ENCODE measurements at places on chromosomes 5 and 9.

DNA sequence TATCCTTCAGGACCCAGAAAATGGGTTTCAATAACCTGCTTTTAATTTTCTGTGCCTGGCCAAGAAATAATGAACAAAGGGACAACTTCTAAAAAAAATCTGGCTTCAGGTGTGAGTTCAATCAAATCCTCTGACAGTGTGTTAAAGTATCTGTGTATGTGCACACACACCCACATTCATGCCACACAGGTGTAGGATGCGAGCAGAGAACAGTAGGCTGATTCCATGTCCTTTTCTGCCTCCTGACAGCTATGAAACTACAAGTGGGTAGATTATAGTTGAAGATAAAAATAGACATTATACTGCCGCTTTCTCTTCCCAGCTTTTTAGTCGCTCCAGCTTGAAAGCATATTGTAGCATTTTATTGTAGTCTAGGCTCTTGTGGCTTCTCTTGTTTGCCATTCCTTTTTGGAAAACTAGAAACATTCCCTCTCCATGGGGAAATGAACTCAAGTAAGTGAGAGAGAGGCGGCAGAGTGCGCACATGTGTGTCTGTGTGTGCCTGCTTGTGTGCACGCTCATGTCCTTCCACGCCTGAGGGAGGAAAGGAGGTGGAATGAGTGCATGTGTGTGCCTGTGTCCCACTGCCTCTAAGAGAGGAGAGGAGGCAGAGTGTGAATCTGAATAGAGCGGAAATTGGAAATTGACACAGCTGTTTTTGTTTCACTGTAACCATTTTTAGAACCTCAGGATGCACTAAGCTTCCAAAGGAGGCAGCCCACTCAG, 273.0 kb downstream of the ELAVL2 start:
- no peak for DNase-seq

DNA sequence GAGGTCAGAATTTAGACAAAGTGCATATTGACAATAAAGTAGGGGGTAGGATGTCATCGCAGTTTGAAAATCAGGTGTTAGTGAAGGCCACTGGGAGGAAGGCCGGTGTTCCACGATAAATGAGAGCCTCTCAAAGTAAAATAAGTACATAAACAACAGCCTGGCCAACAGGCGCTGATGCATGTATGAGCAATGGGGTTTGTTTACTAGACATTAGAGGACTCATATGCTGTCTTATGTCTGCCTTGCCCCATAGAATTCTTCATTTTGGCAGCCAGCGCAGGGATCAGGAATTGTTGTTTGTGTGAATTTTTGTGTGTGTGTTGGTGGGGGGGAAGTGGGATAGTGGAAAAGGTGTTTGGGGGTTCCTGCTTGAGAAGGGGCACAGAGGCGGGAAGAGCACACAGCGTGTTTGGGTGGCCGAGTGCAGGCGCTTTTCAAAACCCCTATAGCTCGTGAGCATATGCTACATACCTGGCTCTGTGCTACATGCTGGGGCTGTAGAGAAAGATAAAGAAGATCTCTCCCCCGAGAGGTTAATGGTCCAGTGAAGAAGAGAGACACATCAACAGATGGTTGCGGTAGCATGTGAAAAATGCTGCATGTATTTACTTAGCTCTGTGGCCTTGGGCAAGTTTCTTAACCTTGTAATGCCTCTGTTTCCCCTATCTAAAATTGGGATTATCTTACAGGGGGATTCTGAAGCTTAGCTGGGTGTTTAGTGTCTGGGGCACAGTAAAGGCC, 11.5 kb downstream of the SNX30 start:
- no peak for DNase-seq

GRCh38 chr5:73370640-73371583, 77.7 kb downstream of the FOXD1 start:
- no peak for DNase-seq

DNA sequence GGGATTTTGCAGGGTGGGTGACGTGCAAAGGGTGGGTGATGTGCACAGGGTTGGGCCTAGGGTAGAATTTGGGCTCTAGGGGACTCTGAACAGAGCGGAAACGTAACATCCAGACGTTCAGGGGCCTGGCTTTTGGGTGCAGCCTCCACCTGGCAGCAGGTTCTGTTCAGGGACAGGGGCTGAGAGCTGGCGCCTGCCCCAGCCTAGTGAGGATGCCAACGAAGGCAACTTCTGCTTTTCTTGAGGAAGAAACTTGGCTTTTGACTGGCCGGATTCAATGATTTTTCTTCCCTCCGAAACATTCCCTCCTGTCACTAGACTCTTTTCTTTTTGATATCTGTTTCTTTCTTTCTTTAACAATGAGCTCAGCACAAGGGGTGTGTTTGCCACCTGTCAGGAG, 38.6 kb upstream of the SLC6A19 start:
- no peak for DNase-seq

GRCh38 chr5:34576891-34577666, 79.0 kb upstream of the RAI14 start:
- no peak for DNase-seq

DNA sequence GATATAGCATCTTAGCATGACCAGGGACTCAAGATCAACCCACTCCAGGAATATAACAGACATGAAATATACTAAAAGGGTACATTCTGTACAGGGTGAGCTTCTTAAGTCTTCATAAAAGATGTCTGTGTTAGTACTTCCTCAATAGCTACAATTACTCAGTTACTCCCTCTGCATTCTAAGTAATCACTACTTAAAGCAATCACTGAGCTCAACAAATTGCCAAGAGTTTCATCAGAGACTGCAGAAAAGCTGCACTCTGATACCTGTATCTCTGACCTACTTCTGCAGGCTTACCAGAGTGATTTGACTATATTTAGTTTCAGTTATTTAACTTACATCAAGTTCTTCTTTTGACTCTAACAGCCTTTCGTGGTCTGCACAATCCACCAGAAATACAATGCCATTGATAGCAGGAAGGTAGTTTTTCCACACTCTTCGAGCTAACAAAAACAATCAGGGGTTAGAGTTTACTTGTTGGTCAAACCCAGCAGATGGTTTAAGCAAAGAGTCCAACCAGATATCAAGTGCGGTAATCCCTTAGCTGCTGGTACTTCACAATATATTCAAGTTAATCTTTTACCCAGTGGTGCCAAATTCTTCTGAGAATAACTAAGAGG, 23.3 kb downstream of the SAR1B start:
- DNase-seq: no peak

DNA sequence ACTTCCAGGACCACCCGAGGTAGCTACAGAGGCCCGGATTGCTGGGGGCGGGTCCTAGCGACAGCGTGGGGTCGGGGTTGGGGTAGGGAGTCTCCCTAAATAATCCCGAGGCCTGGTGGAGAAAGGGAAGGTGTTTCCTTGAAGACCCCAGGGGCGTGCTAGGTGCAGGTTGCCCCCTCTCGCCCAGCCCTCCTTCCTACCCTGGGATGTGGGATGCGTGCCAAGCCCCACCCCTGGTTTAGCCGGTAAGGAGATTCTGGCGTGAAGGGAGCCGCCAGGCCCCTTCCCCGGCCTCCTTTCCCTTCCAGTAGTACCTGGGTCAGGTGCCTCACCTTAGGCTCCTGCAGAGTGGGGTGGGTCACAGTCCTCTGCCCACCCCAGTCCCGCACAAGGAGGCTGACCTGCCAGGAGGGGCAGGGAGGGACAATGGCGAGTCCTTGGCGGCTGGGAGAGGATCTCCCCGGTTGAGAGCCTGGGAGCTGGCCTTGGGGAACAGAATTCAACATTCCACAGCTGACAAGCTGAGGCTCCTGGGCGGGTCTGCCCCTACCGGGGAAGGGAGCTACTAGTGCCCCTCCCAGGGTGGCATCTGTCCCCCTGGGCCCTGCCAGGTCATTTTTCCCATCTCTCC, 674 bp downstream of the TSPAN17 start:
- no peak for DNase-seq

GRCh38 chr5:19301271-19301670, 686.7 kb downstream of the CDH18 start:
- no peak for DNase-seq

Data from esophagus squamous epithelium (tissue), 5 donors.